ENCODE measurements at places on chromosomes 7 and 10.

DNA sequence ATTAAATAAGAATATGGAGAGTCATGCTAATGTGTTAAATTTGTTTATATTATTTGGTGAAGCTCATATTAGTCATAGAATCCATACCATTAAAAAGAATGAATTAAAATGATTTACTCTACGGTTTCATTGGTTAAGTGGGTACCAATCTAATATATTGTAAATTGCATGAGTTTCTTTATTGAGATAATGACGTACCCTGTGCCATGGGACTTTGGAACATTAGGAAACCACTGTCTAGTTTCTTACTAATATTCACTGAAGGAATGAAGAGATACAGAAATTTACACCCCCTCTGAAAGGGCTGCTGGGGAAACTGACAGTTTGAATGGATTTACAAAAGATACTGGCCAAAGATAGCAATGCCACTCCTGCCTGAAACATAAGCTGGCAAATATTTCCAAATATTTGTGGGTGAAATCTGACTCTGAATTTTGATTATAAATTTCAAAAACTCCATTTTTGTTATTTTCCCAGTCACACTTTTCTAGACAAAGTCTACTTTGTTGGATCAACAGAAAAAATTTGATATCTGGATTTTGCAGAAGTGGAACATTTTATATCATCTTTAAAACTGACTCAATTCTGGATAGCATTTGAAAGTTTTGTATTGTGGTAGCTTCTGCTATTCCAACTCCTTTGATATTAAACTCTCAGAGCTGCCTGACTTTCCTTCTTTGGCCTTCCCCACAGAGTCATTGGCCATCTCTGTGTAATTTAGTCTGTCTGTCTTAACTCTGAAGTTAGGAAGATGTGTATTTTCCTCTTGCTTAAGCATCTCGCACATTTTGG lies 22.3 kb downstream of the MDFIC start:
- no peak for DNase-seq

DNA sequence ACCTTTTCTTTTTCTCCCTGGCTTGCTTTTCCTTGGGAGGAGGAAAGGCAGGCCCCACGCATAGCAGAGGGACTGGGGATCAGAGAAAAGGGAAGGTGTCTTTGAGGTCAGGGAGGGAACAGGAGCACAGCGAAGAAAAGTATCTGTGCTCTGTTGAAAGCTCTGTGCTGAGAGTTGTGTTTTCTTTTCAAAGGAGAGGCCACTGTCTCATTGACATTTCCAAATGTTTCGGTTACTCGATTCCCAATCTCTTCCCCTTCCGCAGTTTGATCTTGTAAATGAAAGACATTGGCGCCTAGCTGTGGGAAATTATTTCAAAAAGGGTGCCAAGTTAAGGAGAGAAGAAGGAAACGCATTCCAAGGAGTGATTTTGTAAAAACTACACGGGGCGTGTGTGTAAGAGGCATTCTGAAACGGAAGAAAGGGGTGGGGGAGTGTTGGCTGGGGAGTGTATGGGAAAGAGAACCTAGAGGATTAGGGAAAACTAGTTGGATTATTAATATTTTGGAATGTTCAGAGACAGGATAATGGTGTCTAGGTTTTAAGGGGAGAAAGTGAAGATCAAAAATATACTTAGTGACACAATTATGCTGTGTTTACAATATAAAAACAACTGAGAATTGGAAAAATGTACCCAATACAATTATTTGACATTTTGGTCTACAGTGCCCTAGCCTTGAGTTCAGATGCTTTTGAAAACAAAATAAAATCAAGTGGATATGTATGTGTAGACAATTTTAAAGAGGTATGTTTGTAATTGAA lies 708 bp downstream of the KLHDC10 start:
- no peak for DNase-seq

DNA sequence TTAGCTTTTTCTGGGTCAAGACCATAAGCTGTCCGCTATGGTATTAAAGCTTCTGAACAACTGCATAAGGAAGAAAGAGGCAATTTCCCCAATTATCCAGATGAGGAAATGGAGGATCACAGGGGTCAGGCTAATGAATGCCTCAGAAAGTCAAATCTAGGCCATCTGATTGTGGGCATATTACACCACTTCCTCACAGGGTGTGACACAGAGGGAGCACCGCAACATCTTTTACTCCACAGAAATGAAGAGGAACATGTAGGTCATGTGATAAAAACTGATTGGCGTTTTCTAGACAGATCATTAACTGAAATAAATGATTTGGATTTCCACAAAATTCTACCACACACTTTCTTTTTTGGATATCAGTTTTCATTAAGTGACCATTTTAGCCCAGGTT lies 384.4 kb downstream of the PARD3 start:
- no peak for DNase-seq

DNA sequence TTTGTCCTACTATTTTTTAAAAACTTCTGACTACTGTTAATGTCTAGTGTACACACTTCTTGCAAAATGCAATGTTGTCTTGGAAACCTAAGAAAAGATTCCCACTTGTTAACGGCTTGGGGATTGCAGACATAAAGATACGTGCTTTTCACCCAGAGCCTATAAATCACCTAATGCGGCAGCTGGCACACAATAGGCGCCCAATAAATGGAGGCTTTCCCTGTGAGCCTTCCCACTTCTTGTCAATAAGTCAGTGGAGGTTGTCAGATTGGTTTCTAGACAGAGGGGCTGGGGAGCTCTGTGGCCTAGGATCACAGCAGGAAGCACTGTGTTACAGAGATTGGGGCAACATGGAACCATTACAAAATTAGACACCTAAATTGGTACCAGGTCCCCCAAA lies 74.7 kb downstream of the VSTM4 start:
- no peak for DNase-seq
